ENCODE measurements at places on chromosomes 6 and 20.

DNA sequence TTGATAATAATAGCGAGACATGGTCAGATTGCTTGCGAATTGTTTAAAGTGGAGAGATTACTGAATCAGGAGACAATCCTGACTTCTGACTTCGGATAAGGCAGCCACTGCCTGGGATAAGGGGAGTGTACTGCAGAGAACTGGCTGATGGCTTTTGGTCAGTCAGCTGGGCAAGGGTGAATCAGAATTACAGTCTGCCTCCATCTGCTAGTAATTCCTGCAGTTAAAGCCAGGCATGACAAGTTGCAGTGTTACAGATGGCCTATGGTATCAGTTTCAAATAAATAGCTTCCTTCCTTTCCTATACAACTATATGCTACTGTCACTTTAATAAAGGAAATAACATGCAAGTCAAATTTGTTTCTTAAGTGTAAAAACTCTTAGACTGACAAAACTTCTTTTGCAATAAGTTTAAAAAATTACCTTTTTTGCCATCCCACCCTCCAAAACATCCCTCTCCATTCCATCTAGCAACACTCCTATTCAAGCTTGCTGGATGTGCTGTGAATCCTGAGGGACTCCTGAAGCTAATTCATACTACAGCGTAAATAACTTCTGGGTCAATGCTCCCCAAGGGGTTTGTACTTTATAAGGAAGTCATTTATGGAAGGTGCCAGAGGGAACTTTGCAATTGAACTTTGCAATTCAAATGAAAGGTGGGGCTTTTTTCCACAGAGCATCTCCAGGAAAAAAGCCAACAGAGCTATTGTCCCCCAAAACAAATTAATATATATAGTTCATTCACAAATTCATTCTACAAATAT is 245.2 kb downstream of the ADGRB3 start:
- DNase-seq, result no peak

DNA sequence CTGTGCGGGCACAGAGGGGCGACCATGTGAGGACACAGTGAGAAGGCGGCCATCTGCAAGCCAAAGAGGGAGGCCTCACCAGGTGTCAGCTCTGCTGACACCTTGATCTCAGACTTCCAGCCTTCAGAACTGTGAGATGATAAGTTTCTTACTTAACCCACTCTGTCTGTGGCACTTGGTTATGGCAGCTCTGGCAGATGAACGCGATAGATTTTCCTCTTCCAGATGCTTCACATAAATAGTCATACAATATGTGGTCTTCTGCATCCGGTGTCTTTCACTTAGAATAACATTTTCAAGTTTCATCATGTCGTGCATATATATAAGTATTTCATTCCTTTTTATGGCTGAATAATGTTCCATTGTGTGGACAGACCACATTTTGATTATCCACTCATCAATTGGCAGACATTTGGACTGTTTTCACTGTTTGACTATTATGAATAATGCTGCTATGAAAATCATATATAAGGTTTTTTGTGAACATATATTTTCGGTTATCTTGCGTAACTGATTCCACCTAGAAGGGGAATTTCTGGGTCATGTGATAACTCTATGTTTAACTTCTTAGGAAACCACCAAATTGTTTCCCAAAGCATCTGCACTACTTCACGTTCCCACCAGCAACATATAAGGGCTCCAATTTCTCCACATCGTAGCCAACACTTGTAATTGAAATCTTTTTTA is 30.2 kb downstream of the PRR18 start:
- no peak for DNase-seq

DNA sequence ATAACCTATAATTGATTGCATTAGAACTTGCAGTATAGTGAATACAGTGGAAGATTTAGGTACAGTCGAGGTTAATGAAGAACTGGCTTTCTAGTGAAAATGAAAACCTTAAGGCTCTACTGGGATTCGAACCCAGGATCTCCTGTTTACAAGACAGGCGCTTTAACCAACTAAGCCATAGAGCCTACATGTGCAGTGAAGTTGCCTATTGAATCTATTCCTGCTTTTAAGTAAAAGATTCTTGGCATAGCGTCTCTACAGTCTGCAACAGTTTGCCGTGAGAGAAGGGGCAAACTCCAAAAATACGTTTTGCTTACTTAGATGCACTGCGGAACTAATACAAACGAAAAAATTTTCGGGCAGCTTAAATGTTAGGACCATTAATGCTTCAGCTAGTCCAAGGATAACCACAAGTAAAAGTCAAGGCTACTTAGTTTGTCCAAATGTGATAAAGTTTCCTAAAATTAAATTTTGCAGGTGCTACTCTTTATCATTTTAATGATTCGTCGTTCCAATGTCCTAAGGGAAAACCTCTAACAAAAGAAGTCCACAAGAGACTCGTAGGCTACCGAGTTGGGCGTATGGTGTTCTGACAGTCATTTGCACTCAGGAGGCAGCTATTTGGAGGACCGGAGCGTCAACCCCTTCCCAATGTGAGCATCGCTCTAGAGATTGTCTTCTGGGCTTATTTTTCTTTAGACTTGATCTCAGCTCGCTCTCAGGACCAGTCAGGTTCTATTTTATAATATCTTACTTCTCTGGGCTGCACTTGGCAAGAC is 31.3 kb upstream of the ZSCAN23 start:
- no peak for DNase-seq

GRCh38 chr20:1423625-1424106 is 30.8 kb upstream of the FKBP1A start:
- DNase-seq, result no peak

DNA sequence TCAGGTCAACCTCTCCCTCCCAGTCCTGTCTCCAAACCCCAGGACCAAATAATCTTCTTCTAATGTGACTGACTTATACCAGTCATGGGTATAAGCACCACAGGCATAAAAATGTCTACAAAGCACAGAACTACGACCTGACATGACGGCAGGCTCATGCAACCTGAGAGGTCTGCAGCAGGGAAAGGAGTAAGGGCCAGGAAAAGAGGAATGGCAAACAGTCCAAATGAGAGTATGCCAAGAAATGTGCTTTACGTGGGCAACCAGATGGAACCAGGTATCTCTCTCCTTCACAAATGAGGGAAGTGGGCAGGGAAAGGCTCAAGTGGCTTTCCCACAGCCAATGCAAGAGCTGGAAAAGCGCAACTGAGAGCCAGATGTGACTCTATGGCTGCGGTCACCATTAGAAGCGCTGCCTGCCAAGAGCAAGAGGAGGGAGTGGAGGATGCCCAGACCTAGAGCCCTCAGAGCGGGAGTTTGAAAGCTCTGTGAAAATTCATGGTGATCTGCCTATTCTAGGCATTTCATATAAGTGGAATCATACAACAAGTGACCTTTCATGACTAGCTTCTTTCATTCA is 6.0 kb downstream of the APMAP start:
- DNase-seq, result no peak

GRCh38 chr20:37142708-37143107 is 36.4 kb upstream of the RPN2 start:
- no peak for DNase-seq

DNA sequence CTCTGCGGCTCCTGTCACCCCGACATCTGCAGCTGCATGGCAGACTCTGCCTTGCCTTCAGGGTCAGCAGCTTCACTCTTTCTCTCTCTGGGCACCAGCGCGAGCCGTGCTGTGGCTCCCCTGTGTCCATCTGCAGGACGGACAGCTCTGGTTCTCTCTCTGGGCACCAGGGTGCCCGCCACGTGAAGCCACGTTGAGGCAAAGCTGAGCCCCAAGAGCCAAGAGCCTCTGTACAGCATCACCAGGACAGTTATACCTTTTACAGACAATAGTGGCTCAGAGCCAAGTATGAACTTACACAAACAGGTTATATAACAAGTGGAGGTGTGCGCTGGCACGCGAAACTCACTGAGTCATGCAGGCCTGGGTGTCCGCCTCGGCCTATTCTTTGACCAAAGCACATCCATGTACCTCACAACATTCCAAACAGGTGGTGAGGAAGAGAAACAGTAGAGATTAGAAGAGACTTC is 50.8 kb downstream of the FAM50B start:
- DNase-seq, result no peak

- no peak for DNase-seq
Measured at GRCh38 chr20:16566080-16566479, 7.2 kb downstream of the KIF16B start.

DNA sequence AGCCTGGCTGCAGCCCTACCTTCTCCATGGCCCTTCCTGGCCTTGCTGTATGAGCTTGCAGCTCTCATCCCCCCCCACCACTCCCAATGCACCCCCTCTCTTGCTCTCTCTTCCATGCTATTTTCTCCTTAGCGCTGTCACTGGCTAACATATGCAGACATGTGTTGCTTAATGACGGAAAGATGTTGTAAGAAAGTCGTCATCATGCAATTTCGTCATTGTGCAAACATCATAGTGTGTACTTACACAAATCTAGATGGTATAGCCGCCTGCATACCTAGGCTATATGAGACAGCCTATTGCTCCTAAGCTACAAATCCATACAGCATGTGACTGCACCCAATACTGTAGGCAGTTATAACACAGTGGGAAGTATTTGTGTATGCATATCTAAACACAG is 27.0 kb downstream of the ANGPT4 start:
- DNase-seq, result no peak

- no peak for DNase-seq
Measured at GRCh38 chr6:150632785-150633485, 33.2 kb downstream of the PLEKHG1 start.

GRCh38 chr20:17612287-17612991 is 42.6 kb downstream of the DSTN start:
- no peak for DNase-seq

- DNase-seq, result no peak
Measured at GRCh38 chr6:11706171-11706570, 72.4 kb downstream of the ADTRP start.

DNA sequence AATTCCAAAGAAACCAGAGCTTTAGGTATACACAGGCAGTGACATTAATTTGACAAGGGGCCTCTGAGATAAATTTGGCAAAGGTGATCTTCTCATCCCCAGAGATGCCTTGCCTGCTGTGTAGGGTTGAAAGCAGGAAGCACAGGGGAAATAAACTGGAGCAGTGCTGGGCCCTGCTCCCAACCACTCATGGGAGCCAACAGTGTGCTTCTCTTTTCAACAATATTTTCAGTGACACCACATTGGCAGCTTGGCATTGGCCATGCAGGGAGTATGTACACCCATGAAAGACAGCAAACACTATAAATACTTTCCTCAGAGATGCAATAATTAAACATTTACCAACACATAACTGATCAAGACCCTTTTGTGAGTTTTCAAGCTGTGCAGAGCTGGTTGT is 90.7 kb upstream of the F13A1 start:
- no peak for DNase-seq

GRCh38 chr6:88374553-88374952 is 208.4 kb upstream of the CNR1 start:
- DNase-seq, result no peak

DNA sequence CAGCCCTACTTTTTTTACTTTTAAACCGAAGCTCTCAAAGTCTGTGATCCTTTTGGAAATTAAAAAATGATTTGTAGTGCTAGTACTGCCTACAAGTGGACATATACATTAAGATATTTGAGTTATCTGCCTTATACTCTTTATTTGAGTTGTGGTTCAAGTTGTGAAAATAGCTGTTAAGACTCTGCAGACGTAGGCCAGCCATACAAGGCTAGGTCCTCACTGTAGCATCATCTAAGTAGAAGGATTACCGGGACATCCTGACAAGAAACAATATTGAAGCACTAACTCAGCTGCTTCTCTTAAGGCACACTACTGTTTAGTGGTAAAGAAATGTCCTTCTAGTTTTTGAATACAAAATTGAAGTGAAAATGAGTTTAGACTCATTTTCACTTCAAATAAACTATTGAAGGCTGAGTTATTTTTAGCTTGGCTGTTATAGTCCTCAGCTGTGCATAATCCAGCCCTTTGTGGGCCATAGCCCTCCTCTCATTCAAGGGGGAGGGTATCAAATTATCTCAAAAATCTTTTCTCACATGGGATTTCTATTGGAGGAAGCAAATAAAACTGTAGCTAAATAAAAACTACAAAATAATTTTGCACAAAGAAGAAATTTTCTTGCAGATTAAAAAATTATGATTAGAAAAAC is 68.1 kb downstream of the JAG1 start:
- no peak for DNase-seq

DNA sequence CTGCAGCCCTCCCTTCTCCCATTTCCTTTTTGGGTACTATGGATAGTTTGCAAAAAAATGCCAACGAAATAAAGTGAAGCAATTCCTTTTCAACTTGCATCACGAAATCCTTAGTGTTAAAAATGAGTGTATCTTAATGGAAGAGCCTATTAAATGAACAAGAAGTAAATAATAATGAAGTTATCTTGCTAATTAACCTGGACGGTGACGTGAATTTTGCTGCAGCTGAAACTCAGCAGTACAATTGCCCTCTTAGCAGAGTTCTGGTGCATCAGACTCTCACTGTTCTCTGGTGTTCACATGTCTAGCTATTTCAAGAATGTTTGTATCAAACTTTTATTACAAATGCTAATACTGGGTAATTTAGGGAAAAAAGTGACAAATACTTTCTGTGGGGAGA is 119.7 kb upstream of the HDAC2 start:
- DNase-seq, result no peak

DNA sequence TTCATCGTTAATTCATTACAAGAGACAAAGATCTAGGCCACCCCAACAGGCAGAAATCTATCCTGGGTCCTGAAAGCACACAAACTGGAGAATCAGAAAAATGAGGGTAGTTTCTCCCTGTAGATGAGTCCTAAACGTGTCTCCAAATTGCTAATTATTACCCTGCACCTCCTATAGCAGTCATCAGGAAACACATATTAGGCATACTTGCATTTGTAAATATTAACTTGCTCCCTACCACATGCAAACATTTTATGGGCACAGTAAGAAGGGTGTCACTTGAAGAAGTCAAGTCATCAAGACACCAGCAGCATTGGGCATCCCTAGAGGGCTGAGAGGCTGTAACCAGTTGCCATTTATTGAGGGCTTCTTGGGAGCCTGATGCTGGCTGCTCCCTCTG is 17.9 kb upstream of the SIRPB1 start:
- DNase-seq, result no peak

DNA sequence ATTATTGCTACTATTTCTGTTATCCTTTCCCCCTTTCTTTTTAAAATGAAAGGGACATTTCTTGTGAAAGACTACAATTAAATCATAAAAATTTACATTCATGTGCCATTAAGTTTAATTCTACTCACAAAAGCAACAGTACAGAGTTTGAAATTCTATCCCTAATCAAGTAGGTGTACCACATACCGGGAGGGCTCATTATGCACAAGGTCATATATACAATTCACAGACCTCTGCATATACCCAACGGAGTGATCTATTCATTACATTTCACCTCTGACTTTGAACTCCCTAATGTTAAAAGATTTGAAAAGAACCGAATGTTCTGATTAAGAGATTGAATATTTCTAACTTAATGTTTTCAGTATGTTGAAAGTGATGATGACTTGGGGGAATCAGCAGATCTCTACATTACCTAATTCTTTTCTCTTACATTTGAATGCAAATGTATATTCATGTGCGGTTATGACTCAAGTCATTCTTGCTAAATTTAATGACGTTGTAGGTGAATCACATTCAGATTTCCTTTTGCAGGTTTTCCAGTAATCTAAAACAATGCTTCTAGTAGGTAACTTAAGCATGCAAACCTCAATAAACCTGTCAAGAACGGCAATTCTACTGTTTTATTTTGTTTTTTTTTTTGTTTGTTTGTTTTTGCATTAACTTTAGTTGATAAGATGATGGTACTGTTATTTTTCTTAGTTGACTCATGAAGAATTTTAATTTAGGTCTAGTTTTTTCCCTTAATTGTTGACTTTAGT is 7.3 kb downstream of the EYA4 start:
- DNase-seq, result no peak

- DNase-seq, result no peak
Measured at GRCh38 chr6:158040804-158041347, 59.2 kb downstream of the SYNJ2 start.
